ENCODE measurements at places on chromosomes 13 and 19. TPM values are rescaled to one million over a fixed set of nuclear protein-coding genes. Genes with fewer than 3 reads are reported as not detected.

KEAP1 gene
- total RNA-seq: 26.2 TPM

LENG1 gene
- 9.3 TPM for total RNA-seq

- H3K27me3 ChIP-seq: no peaks in the 10 kb centered on the region
- H3K4me3 ChIP-seq: peak overlapping the region; percentile 32
- no peaks in the 10 kb centered on the region for H3K36me3 ChIP-seq
- peaks cover 26% of the 10 kb centered on the region for H3K4me1 ChIP-seq
- peak; percentile 56 for DNase-seq
These were observed 8.8 kb downstream of the GIPR start for GRCh38 chr19:45676851-45677263.

DNA sequence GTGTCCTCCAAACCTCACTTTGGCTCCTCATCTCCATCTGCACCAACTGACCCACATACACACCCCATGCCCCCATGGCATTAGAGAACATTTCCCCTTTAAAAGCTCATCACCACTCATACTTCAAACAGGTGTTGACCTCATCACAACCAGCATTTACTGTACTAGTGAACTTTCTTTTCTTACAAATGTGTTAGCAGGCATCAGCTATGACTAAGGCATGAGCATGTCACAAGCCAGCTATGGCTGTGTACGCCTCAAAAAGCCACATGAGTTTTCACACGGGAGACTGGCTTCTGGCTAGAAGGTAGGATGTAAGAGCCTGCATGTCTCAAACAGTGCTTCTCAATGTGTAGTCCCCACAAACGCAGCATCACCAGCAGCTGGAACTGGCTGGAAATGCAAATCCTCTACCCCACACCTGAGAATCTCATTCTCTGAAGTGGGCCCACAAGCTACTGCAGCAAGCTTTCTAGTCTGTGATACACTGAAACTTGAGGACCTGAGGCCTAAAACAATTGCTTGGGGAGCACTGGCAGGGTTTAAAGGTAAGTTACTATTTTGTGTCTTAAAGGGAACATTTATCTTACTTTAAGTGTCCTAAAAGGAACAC lies 66.8 kb downstream of the TUBGCP3 start:
- DNase-seq: no peak
- no peak overlapping the region for H3K27ac ChIP-seq
- H3K36me3 ChIP-seq: peaks cover 71% of the 10 kb centered on the region
- H3K4me3 ChIP-seq: no peak overlapping the region
- no peaks in the 10 kb centered on the region for H3K4me1 ChIP-seq

DNA sequence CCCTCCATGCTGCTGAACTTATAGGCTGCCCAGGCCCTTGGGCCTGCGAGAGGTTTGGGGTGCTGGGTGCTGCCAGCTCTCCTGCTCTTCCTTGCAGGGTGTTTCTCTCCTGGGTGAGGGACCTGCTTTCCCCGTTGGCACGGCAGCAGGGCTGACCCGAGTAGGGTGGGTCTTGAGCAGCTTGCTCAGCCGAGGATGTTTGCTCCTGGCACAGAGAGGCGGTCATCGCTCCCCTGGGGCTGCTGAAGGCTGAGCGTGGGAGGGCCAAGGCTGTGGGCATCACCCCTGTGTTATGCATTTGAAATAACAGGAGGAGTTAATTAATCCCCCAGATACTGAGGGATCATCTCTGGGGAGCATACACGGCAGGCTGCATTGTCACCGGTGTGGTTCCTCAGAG lies 5.3 kb downstream of the KCTD15 start:
- DNase-seq: no peak
- H3K27me3 ChIP-seq: peaks cover 8% of the 10 kb centered on the region
- no peak overlapping the region for H3K4me3 ChIP-seq
- peaks cover 16% of the 10 kb centered on the region for H3K4me1 ChIP-seq
- no peak overlapping the region for H3K27ac ChIP-seq

DNA sequence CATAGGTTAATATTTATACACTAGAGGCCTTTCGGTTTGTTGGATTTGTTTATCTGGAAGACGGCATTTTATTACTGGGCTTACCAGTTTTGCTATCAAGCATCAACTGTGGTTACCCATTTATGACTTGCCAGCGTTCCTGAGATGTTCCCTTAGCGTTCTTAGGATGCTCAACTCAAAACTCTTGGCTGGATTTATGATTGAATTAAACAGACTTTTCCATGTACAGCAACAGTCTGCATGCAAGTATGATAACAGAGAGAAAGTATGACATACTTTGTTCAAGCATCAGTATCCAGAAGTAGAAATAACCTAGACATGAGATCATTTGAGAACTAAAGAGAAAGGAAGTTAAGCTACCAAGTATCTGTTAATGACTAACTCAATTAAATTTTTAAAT lies 29.9 kb upstream of the RNF113B start:
- H3K27ac ChIP-seq: no peak overlapping the region
- H3K4me3 ChIP-seq: no peak overlapping the region
- no peaks in the 10 kb centered on the region for H3K36me3 ChIP-seq
- no peaks in the 10 kb centered on the region for H3K4me1 ChIP-seq
- no peaks in the 10 kb centered on the region for H3K27me3 ChIP-seq
- DNase-seq: no peak

VSTM1 gene
- not detected for total RNA-seq

OR7C1 gene
- not detected for total RNA-seq

- no peak overlapping the region for H3K27ac ChIP-seq
- H3K36me3 ChIP-seq: peaks cover 70% of the 10 kb centered on the region
- H3K27me3 ChIP-seq: no peaks in the 10 kb centered on the region
- no peak for DNase-seq
These were observed 19.1 kb downstream of the PEX11G start for GRCh38 chr19:7469669-7470285.

- no peak for DNase-seq
- peaks cover 44% of the 10 kb centered on the region for H3K36me3 ChIP-seq
- no peak overlapping the region for H3K27ac ChIP-seq
- H3K27me3 ChIP-seq: no peaks in the 10 kb centered on the region
These were observed 18.5 kb downstream of the TMED1 start for GRCh38 chr19:10817291-10818038.

GRCh38 chr19:18379803-18380747 lies 5.9 kb upstream of the GDF15 start:
- H3K27ac ChIP-seq: no peak overlapping the region
- no peaks in the 10 kb centered on the region for H3K36me3 ChIP-seq
- no peak for DNase-seq
- no peak overlapping the region for H3K4me3 ChIP-seq

CCDC169 gene
- total RNA-seq: not detected

SLC8A2 gene
- not detected for total RNA-seq

SIGLEC6 gene
- total RNA-seq: not detected

DNA sequence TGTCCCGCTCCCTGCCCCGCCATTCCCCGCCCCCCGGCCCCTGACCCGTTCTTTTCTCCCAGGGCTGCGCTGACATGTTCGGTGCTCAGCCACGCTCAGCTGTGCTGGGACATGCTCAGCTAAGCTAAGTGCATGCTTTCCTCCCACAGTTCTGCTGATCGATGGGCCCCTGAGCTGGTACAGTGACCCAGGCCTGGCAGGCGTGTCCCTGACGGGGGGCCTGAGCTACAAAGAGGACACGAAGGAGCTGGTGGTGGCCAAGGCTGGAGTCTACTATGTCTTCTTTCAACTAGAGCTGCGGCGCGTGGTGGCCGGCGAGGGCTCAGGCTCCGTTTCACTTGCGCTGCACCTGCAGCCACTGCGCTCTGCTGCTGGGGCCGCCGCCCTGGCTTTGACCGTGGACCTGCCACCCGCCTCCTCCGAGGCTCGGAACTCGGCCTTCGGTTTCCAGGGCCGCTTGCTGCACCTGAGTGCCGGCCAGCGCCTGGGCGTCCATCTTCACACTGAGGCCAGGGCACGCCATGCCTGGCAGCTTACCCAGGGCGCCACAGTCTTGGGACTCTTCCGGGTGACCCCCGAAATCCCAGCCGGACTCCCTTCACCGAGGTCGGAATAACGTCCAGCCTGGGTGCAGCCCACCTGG lies 3.7 kb downstream of the TNFSF9 start:
- H3K27ac ChIP-seq: no peak overlapping the region
- peaks cover 37% of the 10 kb centered on the region for H3K4me1 ChIP-seq
- H3K4me3 ChIP-seq: no peak overlapping the region
- peaks cover 9% of the 10 kb centered on the region for H3K27me3 ChIP-seq

GRCh38 chr13:98349731-98350305 lies 172.7 kb upstream of the RNF113B start:
- H3K36me3 ChIP-seq: no peaks in the 10 kb centered on the region
- H3K27me3 ChIP-seq: no peaks in the 10 kb centered on the region
- no peaks in the 10 kb centered on the region for H3K4me1 ChIP-seq
- no peak for DNase-seq

DNA sequence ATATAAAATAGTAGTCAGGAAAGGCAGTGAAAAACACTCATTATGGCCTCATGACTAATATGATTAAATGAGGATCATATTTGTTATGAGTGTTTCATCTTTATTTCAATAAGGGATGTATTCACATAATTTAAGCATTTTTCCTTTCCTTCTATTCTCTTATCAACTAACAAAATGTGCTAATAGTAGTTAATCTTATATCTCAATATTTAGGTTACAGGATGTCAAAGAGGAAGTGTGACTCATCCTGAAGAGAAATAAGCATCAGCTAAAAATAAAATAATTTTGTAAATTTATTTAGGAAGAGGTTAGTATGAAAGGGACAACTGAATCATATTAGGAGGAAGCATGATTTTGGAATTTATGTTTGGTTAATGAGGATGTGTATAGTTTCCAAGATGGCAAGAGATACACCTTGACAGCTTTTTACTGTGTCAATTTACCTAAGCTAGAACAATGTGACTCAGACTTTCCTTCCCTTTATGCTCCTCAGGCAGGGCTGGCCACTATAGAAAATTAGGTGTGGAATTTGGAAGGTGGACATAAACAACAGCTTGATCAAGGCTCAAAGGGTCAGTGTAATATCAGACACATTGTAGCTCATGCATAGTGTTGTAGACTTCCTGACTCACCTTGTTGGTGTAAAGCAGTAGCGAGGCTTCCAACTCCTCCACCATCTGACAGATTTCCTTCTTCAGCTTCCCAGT lies 172.7 kb downstream of the SLITRK1 start:
- no peak overlapping the region for H3K27ac ChIP-seq
- H3K36me3 ChIP-seq: no peaks in the 10 kb centered on the region
- H3K27me3 ChIP-seq: no peaks in the 10 kb centered on the region
- no peak for DNase-seq
- H3K4me1 ChIP-seq: no peaks in the 10 kb centered on the region
- H3K4me3 ChIP-seq: no peak overlapping the region

PTH2 gene
- total RNA-seq: not detected

- peaks cover 41% of the 10 kb centered on the region for H3K4me1 ChIP-seq
- H3K27me3 ChIP-seq: no peaks in the 10 kb centered on the region
- DNase-seq: no peak
These were observed 39.7 kb downstream of the TPT1 start for GRCh38 chr13:45301263-45301662.

DNA sequence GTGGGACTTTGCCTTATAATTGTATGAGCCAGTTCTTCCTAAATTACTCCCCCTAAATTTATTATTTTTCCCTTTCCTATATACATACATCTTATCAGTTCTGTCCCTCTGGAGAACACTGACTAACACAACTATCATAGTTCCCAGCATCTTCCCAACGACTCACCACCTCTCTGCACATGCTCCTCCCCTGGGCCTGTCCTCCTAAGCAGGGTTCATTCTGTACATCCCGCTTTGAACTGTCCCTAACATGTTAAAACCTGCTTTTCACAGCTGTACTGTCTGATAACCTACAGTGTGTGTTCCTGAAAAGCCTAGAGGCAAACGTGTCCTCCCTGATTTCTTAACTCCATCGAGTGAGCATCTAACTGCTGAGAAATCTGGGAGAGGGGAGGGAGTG lies 141.7 kb downstream of the EFNB2 start:
- DNase-seq: no peak
- no peaks in the 10 kb centered on the region for H3K4me1 ChIP-seq
- H3K27ac ChIP-seq: no peak overlapping the region
- H3K27me3 ChIP-seq: no peaks in the 10 kb centered on the region

DNA sequence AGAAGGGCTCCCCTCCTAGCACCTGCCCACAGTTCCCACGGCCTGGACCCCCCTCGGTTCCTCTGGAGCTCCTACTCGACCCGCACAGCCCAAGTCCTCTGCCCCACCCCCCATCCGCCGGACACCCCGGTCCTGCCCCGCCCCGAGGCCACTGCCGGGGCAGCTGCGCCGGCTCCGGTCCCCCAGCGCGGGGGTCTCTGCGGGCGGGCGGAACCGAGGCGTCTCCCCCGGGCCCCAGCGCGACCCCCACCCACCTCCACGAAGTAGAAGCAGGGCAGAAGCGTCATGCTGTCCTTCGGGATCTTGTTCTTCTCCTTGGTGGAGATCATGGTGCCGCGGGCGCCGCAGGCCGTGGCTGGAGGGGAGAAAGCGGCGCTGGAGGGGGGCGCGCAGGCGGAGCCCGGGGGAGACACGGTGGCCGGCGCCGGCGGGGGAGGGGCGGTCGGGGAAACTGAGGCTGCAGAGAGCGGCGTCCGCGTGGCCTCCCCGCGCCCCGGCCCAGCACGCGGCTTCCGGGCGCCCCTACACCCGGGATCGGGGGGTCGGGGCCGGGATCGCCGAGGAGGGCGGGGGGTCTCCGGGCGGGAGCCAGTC lies 427 bp downstream of the PLPPR3 start:
- no peak overlapping the region for H3K4me3 ChIP-seq
- peaks cover 5% of the 10 kb centered on the region for H3K27me3 ChIP-seq
- no peak overlapping the region for H3K27ac ChIP-seq
- peaks cover 4% of the 10 kb centered on the region for H3K4me1 ChIP-seq

ZNF837 gene
- 1.1 TPM for total RNA-seq

DNA sequence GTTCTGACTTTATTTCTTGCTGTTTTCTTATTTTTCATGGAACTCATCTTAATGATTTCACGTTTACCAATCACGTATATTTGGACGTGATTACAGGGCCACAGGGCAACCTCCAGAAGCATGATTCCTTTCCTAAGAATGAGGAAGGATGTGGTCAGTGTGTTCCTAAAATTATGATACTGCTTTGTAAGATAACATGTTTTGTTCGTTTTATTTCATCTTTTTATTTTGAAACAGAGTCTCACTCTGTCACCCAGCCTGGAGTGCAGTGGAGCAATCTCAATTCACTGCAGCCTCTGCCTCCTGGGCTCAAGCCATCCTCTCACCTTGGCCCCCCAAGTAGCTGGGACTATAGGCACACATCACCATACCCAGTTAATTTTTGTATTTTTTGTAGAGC lies 24.8 kb upstream of the LAIR1 start:
- no peak overlapping the region for H3K27ac ChIP-seq
- H3K27me3 ChIP-seq: no peaks in the 10 kb centered on the region
- no peaks in the 10 kb centered on the region for H3K36me3 ChIP-seq
- DNase-seq: no peak
- peak overlapping the region; percentile 26 for H3K4me3 ChIP-seq

NANOS3 gene
- not detected for total RNA-seq

- no peak overlapping the region for H3K4me3 ChIP-seq
- no peak overlapping the region for H3K27ac ChIP-seq
- no peak for DNase-seq
- H3K27me3 ChIP-seq: peaks cover 7% of the 10 kb centered on the region
- no peaks in the 10 kb centered on the region for H3K36me3 ChIP-seq
- H3K4me1 ChIP-seq: no peaks in the 10 kb centered on the region
These were observed 348.3 kb downstream of the LIG4 start for GRCh38 chr13:107866941-107867623.

- peak overlapping the region; percentile 60 for H3K4me3 ChIP-seq
- H3K36me3 ChIP-seq: no peaks in the 10 kb centered on the region
These were observed 7.9 kb upstream of the CDC16 start for GRCh38 chr13:114226699-114227323.

GRCh38 chr13:38265132-38265497 lies 84.5 kb upstream of the UFM1 start:
- H3K27me3 ChIP-seq: no peaks in the 10 kb centered on the region
- H3K4me1 ChIP-seq: no peaks in the 10 kb centered on the region
- no peak for DNase-seq
- no peak overlapping the region for H3K27ac ChIP-seq

- H3K4me3 ChIP-seq: peak overlapping the region; percentile 13
- H3K27ac ChIP-seq: no peak overlapping the region
- peaks cover 5% of the 10 kb centered on the region for H3K36me3 ChIP-seq
These were observed 21.6 kb downstream of the RANBP3 start for GRCh38 chr19:5956323-5956722.
